Stimulated activated CD4-positive, alpha-beta T cell treated with anti-CD3 and anti-CD28 coated beads, Interleukin-1b, Interleukin-23, amount 100 ng/mL, for 24 hours (primary cell): ENCODE measurements at places on chromosomes 4 and X.

DNA sequence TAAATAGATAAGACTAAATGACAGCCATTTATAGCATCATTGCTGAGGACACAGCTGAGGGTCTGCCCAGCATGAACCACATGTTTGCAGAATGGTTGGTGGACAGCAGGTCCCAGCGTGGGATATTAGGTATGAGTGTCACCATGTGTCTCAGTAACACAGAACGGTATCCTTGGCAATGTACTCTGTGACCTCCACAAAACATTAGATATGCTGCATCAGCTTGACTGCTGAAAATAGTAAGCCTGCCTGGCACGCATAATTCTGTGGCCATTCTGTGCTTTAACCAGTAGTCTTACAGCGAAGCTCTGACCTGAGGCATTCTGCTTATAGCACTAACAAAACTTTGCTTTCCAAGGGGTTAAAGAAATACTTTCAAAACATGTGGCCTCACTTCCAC is 32.0 kb downstream of the LIMCH1 start:
- DNase-seq, result no peak

DNA sequence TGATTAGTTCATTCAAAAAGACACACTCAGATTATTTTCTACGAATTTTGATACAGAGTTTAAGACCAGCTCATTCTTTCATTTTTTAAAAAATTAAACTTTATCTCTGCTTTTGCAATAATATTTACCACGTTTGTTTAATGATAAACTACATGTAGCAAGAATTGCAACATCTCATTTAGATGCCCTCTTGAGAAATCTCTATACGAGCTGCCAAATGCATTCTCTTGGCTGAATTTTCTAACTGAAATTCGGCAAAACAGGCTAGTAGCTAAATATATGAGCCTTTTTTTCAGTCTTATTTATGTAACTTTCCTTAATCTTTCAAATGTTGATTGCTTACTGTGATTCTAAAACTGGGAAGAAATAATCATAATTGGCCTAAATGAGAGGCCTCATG is 2.1 kb upstream of the GC start:
- no peak for DNase-seq

GRCh38 chr4:48331577-48332330 is 9.6 kb upstream of the SLAIN2 start:
- no peak for DNase-seq

GRCh38 chr4:8410641-8411271 is 29.8 kb downstream of the ACOX3 start:
- DNase-seq, result no peak
